ENCODE measurements at places on chromosomes 12 and 14.

GRCh38 chr14:90603336-90603735 lies 206.5 kb downstream of the CALM1 start:
- no peak for DNase-seq

- no peak for DNase-seq
These were observed 24.1 kb downstream of the OR6S1 start for GRCh38 chr14:20617138-20618003.

DNA sequence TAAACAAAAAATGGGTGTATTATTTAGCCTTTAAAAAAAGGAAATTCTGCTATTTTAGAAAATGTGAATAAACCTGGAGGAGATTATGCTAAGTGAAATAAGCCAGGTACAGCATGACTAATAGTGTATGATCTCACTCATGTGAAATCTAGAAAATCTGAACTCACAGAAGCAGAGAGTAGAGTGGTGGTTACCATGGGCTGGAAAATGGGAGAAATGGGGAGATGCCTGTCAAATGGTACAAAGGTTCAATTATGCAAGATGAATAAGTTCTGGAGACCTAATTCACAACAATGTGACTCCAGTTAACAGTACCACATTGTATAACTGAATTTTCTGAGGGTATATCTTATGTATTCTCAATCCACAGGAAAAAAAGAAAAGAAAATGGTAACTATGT lies 17.4 kb upstream of the LEMD3 start:
- DNase-seq, result no peak

- DNase-seq, result no peak
These were observed 25.0 kb downstream of the SNX6 start for GRCh38 chr14:34604995-34605394.

- no peak for DNase-seq
These were observed 8.7 kb upstream of the TCL1A start for GRCh38 chr14:95722525-95723190.

GRCh38 chr14:95875831-95876760 lies 536 bp upstream of the TUNAR start:
- DNase-seq, result no peak

- DNase-seq, result no peak
These were observed 274.6 kb upstream of the TBX3 start for GRCh38 chr12:114958538-114958937.
